Posterior cingulate gyrus (tissue), 11 donors: ENCODE measurements at places on chromosomes 3 and 15.

DNA sequence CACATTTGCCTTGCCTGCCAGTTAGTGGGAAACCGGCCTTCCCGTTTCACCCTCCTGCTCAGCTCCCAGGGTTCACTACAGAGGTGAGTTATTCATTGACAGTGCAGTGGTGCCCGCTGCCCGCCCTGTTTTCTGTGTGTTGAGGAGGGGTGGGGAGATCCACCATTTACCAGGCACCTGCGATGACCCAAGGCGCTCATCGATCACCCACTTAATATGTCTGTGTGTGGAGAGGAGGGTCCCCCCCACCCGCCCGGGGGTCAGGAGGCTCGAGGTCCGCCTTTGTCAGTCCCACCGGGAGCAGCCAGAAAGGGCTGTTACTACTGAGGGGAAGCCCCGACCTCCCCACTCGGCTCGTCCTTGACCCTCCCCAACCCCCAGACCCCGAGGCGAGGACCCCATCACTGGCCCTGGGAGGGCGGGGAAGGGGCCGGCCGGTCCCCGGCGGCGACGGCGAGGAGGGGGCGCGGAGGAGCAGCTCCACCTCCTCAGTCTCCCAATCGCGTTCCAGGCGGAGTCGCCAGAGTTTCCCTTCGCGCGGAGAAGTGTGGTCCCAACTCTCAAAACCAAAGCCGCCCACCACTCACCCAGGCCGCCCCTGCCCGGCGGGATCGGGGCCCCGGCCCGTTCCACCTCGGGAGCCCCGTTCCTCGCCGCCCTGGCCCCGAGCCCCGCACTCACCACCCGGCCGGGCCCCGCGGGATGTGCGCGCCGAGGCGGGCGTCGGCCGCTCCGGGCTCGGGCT is 1.1 kb downstream of the PLXNB1 start:
- DNase-seq, result no peak

DNA sequence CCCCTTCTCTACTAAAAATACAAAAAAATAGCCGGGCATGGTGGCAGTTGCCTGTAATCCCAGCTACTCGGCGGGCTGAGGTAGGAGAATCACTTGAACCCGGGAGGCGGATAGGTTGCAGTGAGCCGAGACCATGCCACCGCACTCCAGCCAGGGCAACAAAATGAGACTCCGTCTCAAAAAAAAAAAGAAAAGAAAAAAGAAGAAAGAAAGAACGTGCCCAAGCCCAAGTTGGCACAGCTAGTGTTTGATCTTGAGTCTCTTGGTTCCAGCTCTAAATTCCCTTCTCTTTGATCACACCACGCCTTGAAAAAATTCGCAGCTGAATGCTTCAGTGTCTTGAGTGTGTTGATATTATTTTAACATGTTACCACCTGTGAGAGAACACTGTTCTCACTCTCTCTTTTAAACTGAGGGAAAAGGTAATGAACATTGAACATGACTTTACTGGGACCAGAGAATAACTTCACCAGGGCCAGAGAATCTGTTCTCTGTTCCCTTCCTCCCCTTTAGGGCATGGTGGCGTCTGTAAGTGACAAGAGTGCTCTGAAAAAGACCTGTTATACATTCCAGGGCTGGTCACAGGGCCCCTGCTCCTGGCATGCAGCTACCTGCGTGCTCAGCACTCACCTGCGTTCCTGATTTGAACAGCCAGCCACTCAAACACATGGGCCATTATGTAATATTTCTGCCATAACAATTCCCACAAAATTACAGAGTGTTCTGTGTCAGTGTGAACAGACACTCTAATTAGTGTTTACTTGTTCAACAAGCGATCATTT is 19.0 kb downstream of the SLCO3A1 start:
- DNase-seq, result no peak

DNA sequence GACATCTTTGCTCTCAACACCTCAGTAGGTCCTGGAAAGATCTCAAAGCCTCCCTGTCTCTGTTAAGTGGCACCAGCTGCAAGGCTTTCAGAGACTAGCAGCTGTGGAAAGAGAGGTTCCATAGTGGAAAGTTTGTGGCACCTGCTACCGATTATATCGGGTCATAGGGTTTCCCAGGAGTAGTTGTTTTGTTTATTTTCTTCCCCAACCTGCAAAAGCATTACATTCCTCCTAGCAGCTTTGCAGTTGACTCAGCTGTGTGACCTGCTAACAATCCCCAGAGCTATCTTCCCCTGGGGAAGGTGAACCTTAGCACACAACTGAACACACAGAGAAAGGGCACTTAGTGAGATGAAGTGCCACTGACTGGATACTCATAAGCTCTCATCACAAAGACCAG is 598.9 kb upstream of the GRM7 start:
- DNase-seq, result no peak

DNA sequence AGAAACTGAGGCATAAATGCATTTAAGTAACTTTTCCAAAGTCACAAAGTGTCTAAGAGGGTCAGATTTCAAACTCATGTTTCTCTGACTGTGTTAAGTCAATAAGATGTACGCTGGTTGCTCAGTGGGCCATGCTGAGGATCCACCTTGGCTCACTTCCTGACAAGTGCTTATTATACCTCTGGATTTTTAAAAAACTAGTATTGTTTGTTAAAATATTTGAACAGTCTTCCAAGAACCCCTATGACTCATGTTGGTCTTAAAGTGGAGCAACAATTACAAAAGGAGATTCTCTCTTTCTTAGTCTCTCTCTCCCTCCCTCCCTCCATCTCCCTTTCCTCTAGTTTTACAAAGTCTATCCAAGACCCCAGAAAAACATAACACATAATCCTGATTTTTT is 1050.2 kb downstream of the AGBL1 start:
- no peak for DNase-seq

- DNase-seq, result no peak
Measured at GRCh38 chr15:46858150-46858549, 859.2 kb upstream of the SEMA6D start.

- no peak for DNase-seq
Measured at GRCh38 chr3:150483226-150483625, 63.1 kb downstream of the SERP1 start.

DNA sequence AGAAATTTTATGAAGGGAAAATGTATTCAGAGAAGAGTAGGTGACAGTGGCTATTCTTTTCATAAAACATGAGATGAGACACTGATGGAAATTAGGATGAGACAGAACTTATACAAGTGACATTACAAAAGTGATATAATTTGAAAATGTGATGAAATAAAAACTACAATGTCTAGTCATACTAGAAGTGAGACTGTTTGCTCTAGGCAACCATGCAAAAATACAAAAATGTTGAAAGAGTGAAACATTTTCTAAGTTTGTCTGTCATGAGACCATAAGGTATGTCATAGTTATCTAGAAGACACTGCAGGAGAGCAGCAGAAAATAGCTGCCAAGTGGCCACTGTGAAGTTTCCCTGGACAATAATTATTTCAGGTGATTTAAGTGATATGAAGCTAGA is 459.5 kb downstream of the DIPK2A start:
- no peak for DNase-seq

DNA sequence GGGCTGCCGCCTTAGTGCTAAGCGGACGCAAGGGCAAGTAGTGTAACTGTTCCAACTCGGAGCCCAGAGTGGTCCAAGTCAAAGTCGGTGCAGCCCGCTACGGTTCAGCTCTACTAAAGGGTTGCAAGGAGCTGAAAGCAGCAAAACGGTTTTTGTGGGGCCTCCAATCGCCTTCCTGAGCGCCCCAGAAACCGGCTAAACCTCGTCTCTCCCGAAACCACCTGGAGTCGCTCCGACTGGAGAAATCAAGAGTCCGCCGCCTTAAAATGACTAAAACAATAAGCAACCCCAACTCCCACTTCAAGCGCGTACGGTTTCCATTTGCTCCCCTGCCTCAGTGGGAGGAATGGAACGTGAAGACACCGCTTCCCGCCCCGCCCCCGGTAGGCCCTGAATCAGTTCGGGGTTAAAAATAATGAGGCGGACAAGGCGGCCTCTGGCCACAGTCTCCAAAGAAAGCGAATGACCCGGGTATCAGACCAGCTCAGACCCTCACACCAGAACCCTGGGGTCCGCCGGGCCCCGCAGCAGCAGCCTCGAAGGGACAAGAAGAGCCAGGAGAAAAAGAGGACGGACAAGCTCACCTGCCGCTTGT is 401 bp downstream of the SEC11A start:
- peak; percentile 30 for DNase-seq

DNA sequence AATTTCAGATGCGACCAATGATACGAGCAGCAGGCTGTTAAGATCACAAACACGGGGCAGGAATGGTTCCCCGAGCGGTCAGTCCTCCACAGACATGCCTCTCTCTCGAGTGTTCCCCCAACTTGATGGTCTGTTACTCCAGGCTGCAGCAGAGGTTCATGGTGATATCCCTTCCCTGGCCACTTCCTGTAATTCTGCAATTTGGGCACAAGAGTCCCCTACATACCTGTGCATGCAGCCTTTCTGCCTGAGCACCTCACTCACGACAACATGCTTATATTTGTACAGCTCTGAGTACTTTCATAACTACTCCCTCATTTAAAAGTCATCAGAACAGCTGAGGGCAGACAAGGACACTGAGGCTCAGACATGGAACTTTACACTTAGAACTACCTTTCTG is 408.1 kb upstream of the NR2F2 start:
- no peak for DNase-seq
